ENCODE measurements at places on chromosomes 4 and X. TPM values are rescaled to one million over a fixed set of nuclear protein-coding genes. Genes with fewer than 3 reads are reported as not detected.

Gene ARHGAP4
- 0.66 TPM for polyA plus RNA-seq

Gene ZC4H2
- 7.6 TPM for polyA plus RNA-seq

DNA sequence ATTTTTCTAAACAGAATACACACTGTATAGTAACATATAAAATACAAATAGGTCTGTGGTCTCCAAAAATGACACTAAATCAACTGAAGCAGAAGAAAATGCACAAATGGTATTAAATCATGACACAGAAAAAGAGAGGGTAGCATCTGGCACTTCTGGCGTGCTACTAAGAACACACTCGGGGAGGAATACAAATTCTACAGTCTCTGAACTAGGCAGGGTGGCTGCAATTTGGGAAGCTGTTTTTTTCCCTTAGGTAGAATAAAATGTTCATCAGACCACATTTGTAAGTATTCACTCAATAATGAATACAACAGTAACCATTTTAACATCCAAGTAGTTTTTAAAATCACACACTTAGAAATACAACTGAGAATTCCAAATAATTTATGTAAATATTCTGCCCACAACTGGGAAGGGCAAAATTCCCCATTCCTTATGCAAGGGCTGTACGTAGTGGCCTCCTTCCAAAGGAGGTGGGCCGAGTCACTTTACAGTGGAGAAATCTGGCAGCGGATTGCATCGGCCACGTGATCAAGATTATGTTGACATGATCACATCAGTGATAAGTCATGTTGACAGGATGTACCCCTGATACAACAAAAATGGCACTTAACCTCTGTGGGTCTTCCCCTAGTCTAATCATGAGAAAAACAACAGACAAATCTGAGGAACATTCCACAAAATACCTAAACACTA, 101.1 kb downstream of the TSPAN5 start:
- DNase-seq = no peak

GRCh38 chr4:153791746-153792617, 3.1 kb upstream of the SFRP2 start:
- DNase-seq = peak; percentile 2

Gene MOB1B
- 9.5 TPM for polyA plus RNA-seq

- no peak for DNase-seq
Observed at GRCh38 chrX:98141466-98141865, 1257.8 kb downstream of the RPA4 start.

DNA sequence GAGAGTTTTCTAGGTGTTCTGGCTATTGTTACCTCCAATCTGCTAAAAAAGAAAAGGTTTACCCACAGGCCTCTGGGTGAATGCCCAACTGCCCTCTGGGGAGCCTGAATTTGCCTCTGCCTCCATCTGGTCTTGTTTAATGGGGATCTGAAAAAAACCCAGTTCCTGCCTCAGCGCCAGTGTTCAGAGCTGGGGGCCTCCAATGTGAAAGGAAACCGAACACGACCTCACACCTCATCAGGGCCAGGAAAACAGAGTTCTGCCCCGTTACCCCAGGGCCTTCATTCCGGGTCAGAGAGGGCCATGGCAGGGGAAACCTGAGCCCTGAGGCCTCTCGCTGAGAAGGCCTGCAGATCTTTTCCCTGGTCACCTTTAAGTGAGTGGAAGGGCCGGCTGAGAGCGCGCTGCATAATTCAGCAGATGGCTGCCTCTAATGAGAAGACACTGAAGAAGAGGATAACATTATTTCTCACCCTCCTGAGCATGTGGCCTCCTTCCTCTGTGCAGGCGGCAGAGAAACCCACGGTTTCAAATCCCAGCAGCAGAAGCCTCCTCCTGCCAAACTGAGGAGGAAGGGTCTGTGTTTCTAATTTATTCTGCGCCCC, 6.8 kb downstream of the SEPTIN6 start:
- no peak for DNase-seq

Gene PASD1
- not detected for polyA plus RNA-seq

GRCh38 chr4:123701131-123701575, 304.6 kb downstream of the SPRY1 start:
- DNase-seq = no peak

DNA sequence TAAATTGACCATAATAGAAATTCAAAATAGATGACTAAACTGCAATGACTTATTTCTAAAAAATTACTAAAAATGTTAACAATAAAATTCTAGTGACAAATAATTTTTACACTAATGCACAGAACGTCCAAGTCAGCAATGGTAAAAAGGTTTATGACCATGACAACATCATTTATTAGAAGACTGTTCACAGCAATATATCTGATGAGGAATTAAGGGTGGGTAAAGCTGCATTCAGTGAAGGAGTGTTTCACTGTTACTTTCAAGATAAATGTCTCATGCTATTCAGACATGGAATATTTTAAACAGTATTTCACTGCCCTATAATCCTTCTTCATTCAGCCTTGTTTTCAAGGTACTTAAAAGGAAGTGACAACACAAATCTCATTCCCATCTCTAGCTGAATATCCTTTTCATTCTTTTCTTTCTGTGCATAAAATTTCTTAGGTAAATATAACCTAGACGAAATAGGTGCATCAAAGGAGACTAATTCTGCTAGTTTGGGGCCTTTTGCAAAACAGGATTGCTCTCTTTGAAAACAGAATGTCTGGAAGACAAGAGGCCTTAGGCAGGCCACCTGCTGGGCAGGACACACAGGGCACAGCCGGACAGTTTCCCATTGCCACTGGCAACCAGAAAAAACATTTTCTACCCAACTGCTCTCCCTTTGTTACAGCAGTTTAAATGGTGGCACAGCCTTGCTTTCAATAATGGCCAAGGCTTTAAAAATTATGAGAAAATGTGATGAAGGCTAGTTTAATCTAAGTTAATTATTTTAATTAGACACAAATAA, 600.3 kb downstream of the SPRY1 start:
- no peak for DNase-seq
